NCI-H69 (cell line): ENCODE measurements at places on chromosomes 5 and 9.

DNA sequence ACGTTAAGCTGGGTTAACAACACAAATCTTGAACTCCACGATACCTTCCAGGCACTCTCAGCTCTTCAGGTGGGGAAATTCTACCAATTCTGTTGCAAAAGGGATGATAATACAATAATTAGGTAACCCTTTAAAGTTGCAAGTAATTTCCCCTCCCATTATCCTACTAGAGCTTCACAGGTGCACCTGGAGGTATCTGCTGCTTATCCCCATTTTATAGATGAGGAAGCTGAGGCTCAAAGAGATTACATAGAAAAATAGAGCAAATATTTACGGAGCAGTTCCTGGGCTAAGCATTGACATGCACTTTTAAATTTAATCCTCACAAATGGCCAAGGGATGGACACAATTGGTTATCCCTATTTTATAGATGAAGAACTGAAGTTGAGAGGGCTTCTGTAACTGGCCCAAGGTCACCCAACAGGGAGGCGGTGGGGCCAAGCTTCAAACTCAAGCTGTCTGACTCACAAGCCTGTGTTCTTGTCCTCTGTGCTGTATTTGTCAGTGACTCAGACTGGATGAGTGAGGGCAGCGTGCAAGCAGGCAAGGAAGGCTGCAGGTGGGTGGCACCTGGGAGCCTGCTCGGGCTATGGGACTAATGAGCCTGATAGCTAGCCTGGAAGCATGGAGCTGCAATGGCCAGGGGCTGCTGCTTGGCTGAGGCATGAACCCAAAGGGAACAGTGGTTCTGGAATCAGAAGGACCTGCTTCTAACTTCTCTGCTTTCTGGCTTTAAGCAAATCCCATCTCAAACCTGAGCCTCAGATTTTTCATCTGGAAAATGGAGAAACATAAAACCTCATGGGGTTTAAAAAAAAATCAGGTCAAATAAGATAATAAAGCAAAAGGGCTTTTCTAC lies 105.5 kb downstream of the PDE6A start:
- DNase-seq, result peak; percentile 8

GRCh38 chr5:111232311-111233051 lies 8.3 kb downstream of the CAMK4 start:
- DNase-seq, result no peak

- DNase-seq, result peak; percentile 93
Measured at GRCh38 chr9:119736491-119737454, 367.5 kb upstream of the BRINP1 start.

- DNase-seq, result peak; percentile 88
Measured at GRCh38 chr9:94681508-94681907, 42.2 kb upstream of the FBP1 start.

- no peak for DNase-seq
Measured at GRCh38 chr9:35574578-35575122, 30.4 kb upstream of the TESK1 start.

- DNase-seq, result no peak
Measured at GRCh38 chr9:21576331-21577189, 94.4 kb upstream of the IFNE start.

- no peak for DNase-seq
Measured at GRCh38 chr5:80213466-80213865, 42.4 kb downstream of the SERINC5 start.

- DNase-seq, result no peak
Measured at GRCh38 chr5:30930736-30931135, 262.8 kb upstream of the CDH6 start.

GRCh38 chr5:103587185-103587748 lies 24.7 kb upstream of the NUDT12 start:
- peak; percentile 77 for DNase-seq
